Large intestine (tissue), 12 donors: ENCODE measurements at places on chromosomes 16 and 17.
A peak's percentile ranks its signal among the peaks of the same experiment; 100 is the strongest.

DNA sequence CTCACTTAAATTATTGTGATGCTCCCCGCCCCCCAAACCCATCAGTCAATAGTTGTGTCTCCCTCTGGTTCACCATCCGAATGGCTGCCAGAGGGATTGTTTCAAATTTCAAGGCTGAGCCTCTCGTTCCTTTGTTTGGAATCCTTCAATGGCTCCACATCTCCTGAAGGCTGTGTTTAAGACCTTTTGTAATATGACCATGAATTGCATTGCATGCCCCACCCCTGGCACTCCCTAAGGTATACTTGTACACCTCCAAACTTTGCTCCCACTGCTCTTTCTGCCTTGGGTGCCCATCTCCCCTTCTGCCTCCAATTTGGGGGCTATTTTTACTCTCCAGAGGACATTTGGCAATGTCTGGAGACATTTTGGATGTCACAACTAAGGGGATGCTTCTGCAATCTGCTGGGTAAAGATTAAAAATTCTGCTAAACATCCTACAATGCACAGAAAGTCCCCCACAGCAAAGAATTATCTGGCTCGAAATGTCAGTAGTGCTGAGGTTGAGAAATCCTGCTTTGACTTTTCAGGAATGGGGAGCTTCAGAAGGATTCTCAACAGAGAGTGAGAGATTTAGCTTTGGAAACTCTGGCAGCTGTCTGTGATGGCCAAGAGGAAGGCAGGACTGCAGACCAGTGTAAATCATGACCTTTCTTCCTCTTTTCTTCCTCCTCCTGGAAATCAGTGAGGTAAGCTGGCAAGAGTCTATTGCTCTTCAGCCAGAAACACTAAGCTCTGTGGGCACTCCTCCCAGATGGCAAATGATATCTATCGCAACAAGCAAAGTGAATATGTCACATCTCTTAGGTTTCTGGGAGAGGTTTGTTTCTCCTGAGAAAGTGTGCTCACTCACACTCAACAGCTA is 8.7 kb upstream of the IL4R start:
- no peak for DNase-seq

GRCh38 chr17:54967621-54968261 is 713 bp downstream of the COX11 start:
- DNase-seq = no peak

GRCh38 chr16:73028721-73029361 is 19.1 kb downstream of the ZFHX3 start:
- no peak for DNase-seq

DNA sequence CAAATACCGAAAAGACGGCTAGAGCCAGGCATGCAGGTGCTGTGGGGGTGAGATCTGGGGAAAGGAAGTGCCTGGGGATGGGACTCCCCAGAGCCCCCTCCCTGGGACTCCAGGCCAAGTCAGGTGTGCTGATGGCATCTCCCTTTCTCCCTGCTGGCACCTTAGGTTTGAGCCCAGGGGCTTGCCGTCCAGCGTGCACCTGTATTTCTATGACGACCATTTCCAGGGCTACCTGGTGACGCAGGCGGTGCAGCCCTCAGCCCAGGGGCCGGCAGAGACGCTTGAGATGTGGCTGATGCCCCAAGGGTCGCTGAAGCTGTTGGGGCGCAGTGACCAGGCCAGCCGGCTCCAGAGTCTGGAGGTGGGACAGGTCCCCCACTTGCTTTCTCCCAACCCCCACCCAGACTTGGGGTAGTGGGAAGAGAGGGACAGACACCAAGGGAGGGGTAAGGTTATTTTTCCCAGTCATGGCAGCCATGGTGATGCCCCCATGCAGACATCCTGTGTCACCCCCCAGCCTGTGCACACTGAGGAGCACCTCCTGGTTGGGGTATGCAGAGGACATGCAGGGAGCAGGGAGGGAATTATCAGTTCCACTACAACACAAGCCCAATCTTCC is 11.1 kb downstream of the XYLT2 start:
- DNase-seq = no peak

- DNase-seq = no peak
These were observed 26.8 kb downstream of the GAS7 start for GRCh38 chr17:10171581-10171981.

- DNase-seq = peak; percentile 48
These were observed 29.1 kb downstream of the AKAP1 start for GRCh38 chr17:57114085-57114673.

DNA sequence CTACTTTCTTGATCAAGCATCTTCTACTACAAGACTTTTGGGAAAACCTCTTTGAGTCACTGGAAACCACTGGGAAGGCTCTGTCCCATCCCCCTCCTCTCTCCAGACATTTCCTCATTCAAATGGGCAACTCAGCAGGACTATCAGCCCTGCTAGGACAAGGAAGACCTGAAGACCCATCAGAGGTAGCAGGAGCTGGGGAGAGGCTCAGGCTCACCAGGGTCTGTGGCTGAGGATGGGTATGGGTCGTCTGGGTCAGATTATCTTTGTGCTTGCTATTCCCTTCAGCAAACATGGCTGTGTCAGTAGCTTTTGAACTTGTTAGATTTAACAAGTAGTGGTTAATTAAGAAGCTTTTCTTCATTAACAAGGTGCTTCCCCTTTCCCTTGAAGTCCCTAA is 15.0 kb upstream of the NF1 start:
- DNase-seq = no peak

DNA sequence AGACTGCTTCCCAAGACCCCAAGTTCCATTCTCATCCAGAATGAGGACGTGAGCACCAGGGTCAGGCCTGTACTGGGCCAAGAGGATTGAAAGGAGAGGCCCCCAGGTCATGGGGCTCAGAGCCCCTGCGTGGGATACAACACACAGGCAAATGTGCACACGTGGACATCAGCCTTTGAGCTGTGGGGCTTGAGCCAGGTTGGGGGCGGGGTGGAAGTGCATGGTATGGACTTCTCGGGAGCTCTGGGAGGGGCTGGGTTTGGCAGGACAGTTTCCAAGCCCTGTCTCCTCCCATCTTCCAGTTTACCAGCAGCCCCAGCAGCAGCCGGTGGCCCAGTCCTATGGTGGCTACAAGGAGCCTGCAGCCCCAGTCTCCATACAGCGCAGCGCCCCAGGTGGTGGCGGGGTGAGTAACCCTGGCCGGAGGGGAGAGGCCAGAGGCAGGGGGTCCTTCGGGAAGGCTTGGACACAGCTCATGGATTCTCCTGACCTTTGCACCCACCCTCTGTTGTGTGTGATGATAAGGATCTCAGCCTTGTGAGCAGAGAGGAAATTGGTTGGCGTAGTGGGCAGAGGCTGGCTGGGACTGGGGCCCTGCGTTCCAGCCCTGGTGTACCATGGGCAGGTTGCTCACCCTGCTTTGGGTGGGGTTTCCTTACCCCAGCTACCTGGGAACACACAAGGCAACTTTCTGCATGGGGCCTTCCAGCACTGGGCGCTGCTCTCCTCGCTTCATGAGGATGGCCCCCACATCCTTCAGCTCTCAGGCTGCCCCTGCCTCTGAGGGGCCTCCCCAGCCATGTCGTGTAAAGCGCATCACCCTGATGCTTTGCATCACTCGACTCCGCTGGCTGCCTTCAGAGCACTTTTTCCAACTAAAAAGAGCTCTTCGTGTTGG is 10.4 kb upstream of the LASP1NB start:
- peak; percentile 59 for DNase-seq

- no peak for DNase-seq
These were observed 6.5 kb downstream of the ALOX15 start for GRCh38 chr17:4634976-4635375.

GRCh38 chr16:60413969-60414368 is 1622.3 kb downstream of the CDH8 start:
- no peak for DNase-seq

DNA sequence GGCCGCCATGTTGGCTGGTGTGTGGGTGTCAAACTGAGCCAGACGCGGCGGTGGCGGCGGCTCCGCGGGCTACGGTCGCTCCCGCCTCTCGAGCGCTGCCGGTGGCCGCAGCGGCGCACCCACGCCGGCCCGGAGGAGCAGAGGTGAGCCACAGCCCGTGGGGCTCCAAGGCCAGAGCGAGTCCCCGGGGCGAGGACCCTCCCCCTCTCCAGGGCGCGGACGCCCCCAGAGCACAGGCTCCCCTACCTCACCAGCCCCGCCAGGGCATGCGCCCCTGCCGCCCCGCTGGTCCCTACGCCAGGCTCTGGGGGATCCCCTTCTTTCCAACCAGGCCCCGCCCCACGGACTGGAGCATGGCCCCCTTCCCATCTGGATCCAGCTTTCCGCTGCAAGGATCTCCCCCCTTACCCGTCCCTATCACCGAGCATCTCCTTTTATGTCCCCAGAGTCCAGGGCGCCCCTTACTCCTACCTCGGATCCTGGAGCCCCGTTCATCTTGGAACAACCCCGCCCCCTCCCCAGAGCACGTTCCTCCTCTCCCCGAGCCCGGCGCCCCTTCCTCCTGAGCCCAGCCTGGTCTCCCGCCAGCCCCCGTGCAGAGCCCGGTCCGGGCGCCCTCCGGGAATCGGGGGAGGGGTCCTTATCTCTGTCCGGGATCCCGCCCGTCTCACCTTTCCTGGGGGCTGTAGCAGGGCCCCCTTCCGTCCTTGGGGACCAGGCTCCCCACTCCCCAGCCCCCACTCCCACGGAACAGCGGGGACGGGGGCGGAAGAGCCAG is 412 bp downstream of the EPN2 start:
- DNase-seq = peak; percentile 58

GRCh38 chr16:67528222-67528869 is at the start of gene RIPOR1:
Gene RIPOR1, plus strand, starts transcription at chr16:67528829. Its CDS starts 9,618 bp downstream, at chr16:67538447.
- no peak for DNase-seq

DNA sequence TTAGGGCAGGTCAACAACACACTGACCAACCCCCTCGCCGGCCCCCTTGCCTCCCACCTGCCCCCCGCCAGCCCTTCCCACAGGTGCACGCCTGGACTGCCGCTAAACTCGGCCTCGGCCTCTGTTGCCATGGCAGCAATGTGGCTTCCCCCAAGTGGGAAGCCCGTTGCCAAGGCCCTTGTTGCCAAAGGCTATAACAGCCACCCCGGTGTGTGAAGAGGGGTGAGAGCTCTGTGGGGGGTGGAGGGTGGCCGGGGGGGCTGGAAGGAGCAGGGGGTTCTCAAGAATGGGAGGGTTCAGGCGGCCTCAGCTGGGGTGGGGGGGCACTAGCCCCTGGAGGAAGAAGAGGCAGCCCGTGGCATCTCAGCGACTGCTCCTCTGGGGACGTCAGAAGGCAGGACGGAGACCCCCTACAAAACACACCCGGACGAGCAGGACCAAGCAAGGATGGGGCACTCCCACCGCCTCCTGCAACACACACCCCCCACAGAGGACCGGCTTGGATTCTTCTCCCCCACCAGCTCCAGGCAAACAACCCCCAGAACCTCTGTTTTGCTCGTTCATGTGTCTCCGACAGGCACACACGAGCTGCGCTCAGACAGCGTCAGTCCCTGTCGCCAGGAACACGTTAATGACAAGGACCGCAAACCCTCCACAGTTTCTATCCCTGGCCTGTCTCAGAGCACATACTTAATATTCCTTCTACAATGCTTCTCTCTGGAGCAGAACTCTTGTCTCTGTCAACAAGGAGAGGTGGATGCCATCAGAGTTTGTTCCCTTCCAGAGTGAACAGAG is 55.7 kb downstream of the ABR start:
- no peak for DNase-seq
